Activated T-helper 9 cell treated with anti-CD3 and anti-CD28 coated beads, Interleukin-2, amount 50 U/mL, for 16 hours (primary cell): ENCODE measurements at places on chromosomes 13 and 19.
A peak's percentile ranks its signal among the peaks of the same experiment; 100 is the strongest.

DNA sequence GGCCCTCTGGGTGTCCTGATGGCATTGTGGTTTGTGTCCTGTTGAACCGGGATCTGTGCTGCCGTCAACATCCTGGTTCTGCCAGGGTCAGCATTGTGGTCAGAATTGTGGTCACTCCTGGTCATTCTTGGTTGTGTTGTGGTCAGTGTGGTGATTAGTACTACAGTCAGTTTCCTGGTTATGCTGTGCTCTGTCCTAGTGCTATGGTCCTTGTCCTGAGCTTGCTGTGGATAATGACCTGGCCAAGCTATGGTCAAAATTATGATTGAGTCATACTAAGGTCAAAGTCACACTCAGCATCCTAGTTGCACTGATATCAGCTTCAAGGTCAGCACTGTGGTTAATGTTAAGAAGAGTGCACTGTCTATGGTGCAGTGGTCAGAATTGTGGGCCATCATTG lies 4.5 kb upstream of the OLFM2 start:
- DNase-seq, result no peak

GRCh38 chr13:102620516-102620915 lies 23.7 kb downstream of the TPP2 start:
- no peak for DNase-seq

DNA sequence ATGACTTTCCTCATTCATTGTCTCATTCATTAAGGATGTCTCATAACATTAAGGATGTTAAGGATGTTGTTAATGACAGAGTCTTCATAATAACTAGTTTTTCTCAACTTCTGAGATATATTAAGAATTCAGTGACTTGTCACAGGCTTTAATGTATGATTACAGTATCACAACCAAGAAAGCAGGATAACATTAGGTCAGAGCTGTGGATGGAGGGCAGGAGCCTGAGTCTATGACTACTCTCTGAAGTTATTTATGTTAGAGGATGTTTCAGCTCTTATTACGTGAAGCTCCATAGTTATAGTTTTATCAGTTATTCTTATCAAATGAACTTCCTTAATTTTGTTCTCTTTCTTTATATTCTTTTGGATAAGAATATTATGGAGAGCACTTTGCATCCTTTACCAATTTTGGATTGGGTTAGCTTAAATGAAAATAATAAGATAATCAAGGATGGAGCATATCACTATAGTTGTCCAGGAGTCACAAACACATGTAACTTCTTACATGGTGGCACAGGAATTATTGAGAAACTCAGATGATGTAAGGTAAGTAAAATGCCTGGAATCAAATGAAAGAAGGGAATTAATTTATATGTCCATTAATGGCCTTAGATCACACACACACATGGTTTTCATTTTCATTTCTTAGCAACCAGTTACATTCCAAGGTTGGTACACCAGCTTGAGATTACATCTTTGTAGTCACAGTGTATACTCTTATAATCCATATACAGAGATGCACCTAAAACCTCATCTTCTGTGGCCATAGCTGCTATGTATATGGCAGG lies 57.0 kb downstream of the SLC10A2 start:
- no peak for DNase-seq

- no peak for DNase-seq
Measured at GRCh38 chr19:29812881-29813275, 1.1 kb downstream of the CCNE1 start.

DNA sequence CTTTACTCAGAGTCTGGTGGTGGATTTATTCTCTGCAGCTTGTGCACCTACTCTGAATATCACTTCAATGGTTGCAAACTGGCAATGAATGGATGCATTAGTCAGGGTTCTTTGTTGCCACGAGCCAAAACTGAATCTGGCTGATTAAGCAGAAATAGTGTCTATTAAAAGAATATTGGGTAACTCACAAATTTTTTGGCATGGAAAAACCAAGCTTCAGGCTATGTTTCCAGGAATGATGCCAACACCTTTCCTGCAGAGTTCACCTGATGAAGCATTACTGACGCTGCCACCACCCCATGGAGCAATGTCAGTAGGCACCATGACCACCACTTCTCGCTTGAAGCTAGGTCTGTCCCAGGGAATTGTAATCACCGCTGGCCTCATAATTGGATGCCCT lies 597.8 kb upstream of the SLC10A2 start:
- no peak for DNase-seq

DNA sequence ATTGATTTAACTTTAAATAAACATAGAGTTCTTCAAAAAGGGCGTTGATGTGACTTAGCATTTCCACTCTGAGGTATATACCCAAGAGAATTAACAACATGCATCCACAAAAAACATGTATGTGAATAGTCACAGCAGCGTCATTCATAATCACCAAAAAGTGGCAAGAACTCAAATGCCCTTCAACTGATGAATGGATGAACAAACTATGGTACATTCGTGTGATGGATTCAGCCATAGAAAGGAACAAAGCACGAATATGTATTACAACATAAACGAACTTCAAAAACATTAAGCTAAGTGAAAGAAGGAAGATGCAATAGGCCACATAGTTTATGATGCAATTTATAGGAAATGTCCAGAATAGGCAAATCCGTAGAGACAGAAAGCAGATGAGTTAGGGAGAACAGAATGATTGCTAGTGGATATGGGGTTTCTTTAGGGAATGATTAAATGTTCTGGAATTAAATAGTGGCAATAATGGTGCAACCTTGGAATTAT lies 72.3 kb upstream of the UQCRFS1 start:
- no peak for DNase-seq

GRCh38 chr19:6098574-6098973 lies 11.7 kb downstream of the RFX2 start:
- no peak for DNase-seq

GRCh38 chr13:51844862-51845573 lies at the start of gene TMEM272:
TMEM272 (minus strand) TSS chr13:51845177; CDS start chr13:51838530, 6,647 bp downstream.
- peak; percentile 41 for DNase-seq

DNA sequence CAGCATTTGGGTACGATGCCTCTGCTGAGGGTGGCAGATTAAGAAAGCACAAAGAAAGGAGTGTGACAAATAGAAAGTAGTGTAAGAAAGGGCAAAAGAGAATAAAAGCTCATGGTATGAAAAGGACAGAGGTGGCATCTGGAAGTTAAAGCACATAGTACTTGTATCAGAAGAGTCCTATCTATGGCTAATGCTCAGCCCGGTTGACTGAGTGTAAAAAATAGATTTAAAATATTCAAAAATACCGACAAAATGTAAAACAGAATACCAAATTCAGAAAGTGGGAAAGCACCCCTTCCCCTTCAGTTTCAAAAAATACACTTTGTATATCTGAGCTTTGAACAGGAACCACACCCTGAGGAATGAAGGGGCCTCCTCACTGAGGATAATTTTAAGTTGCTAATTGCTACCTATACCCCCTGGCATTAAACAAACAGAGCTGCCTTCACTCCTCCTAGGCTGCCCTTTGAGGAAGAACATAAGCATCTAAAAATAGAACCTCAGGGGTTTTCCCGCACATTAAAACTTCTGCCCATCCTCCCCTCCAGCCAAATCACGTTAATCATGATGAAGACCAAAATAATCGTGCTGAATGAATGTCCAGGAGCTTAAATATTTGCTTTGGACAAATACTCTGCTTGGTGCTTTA lies 43.3 kb downstream of the DLEU7 start:
- DNase-seq, result no peak

- peak; percentile 21 for DNase-seq
Measured at GRCh38 chr19:44951179-44952159, 3.7 kb upstream of the CLPTM1 start.

DNA sequence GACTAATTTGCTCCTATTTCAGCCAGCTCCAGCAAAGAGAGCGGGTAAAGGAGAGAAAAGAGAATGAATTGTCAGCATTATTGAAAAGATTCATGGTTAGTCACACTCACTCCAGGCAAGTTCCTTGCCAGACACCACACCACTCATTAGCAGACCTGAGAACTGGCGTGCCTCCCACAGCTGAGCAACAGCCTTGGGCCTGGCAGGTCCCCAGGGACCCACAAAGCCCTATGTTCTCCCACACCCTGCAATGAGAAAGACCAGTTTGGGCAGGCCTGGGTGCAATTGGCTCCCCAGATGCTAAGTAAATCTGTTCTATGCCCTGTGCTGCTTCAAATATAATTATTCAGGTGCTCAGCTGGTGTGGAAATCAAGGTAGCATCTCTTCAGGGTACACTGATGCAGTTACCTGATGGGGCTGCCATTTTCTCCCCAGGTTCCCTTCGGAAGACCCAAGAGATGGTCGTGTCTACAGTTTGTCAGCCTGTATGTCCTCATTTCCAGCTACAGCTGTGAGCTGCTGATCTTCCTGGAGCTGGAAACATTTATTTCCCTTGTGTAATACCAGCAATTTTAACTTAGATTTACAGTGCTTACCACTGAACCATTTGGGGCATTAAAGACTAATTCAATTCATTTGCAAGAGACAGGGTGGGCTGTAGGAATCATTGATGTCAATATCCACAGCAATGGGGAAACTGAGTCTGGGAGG lies 405.0 kb downstream of the COG6 start:
- peak; percentile 23 for DNase-seq

DNA sequence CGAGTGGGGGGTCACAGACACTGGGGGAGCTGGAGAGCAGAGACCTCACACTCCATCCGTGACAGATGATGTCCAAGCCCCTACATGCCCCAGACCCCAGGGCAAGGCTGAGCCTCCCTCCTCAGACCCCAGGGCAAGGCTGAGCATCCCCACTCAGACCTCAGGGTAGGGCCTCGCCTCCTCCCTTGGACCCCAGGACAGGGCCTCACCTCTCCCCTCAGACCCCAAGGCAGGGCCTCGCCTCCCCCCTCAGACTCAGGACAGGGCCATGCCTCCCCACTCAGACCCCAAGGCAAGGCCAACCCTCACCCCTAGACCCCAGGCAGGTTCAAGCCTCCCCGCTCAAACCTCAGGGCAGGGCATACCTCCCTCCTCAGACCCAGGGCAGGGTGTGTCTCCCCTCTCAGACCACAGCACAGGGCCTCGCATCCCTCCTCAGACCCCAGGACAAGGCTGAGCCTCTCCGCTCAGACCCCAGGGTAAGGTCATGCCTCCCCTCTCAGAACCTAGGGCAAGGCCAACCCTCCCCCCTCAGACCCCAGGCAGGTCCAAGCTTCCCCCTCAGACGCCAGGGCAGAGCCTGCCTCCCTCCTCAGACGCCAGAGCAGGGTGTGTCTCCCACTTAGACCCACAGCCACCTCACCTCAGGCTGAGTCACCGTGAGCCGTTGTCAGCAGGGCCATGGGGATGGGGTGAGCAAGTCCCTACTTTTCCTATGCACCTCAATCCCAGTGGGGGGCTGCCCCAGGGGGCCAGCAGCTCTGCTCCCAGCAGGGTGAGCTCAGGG lies 1.7 kb upstream of the S1PR4 start:
- peak; percentile 59 for DNase-seq

DNA sequence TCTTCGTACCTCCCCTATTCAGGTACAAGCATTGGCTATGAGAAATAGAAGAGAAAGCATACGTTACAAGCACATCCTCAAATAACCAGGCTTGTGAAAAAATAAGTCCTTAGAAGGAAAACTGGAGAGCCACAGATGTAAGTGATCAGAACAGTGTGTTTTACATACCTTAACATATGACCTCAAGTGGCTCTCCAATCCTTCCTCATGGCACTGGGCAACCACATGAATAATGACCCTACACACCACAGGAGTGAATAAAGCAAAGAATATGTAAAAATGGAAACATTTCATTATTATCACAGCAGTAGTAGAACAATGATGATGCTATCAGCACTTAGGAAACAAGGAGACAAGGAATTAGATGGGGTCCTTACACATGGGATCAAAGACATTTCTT lies 96.5 kb downstream of the DOCK9 start:
- no peak for DNase-seq

GRCh38 chr13:83168590-83168989 lies 713.7 kb downstream of the SLITRK1 start:
- DNase-seq, result no peak

- no peak for DNase-seq
Measured at GRCh38 chr19:8986296-8986695, 23.9 kb downstream of the MUC16 start.

DNA sequence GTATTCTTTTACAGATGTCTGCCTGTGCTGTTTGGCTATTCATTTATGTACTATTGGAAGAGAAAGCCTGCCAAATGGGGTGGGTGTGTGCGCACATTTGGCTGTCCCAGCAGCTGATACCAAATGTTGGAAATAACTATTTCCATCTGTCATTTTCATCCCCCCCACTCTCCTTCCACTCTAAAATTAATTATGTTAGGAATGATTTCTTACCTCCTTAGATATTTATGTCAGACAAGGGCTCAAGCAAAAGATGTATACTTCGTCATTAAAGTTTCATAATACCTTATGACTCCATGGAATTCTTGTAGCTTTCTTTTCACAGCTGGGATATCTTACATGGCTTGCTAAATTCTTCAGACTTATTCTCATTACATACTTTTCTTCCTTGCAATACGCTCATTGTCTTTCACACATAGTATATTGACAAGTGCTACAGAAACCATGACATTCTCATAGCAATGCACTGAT lies 18.6 kb downstream of the ITM2B start:
- DNase-seq, result no peak

DNA sequence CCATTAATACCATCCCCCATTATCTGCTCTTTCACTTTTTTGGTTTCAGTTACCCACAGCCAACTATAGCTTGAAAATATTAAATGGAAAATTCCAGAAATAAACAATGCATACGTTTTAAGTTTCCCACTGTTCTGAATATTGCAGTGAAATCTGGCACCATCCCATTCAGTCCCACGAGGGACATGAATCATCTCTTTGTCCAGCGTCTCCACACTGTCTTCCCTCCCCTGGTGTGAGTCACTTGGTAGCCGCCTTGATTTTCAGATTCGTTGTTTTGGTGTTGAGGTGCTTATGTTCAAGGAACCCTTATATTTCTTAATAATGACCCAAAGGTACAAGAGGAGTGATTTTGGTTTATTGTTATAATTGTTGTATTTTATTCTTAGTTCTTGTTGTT lies 246.1 kb downstream of the DCT start:
- no peak for DNase-seq

GRCh38 chr19:35636651-35637050 lies 4.9 kb upstream of the ETV2 start:
- DNase-seq, result no peak

DNA sequence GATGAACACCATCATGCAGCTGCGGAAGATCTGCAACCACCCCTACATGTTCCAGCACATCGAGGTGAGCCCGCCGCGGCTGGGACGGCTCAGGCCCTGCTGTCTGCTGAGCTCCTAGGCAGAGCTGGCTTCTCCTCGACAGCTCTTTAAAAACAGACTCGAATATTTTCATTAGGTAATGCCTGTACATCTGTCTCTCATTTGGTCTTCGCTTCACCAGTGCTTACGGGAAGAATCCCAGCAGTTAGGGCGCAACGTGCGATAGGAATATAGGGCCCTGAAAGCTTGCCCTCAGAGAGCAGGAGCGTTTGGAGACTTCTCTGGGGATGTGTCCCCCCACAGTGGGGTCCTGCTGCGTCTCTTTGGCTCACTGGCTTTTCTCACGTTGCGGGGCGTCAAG lies 63.8 kb upstream of the LDLR start:
- no peak for DNase-seq

DNA sequence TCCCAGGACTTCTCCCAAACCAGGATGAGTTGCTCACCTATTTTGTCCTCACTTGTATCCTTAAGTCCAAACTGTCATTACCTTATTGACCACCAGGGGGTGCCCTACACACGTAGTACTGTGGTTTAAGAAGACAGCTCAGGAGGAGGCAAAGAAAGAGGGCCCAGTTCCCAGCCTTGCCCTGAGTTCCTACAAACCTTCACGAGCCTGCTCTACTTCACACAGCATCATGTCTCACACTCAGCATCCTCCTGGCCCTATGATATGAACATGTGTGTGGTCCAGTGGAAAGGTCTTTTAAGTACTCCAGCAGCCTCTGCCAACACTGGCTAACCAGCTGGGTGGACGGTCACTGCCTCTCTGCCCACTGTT lies 8.1 kb upstream of the ZNF784 start:
- peak; percentile 69 for DNase-seq

- DNase-seq, result no peak
Measured at GRCh38 chr13:100234006-100234405, 145.1 kb downstream of the PCCA start.
